Fibroblast of lung (primary cell): ENCODE measurements at places on chromosomes 4 and X. TPM values are rescaled to one million over a fixed set of nuclear protein-coding genes. Genes with fewer than 3 reads are reported as not detected.

RTL3 gene
- 0.38 and 0.40 TPM in 2 replicates for polyA plus RNA-seq

ALB gene
- polyA plus RNA-seq, result 0.03 TPM in 1 of 2 replicates, not detected in the other

KLF8 gene
- polyA plus RNA-seq, result 3.4 and 4.8 TPM in 2 replicates

CCKAR gene
- polyA plus RNA-seq, result 0.08 and 0.59 TPM in 2 replicates

BCORL1 gene
- polyA plus RNA-seq, result 1.1 and 1.3 TPM in 2 replicates

SPINK2 gene
- polyA plus RNA-seq, result not detected in 2 replicates

ASB9 gene
- 0.08 TPM in 1 of 2 replicates, not detected in the other for polyA plus RNA-seq

GATB gene
- 18.7 and 24.9 TPM in 2 replicates for polyA plus RNA-seq

TMEM31 gene
- 0.10 TPM in 1 of 2 replicates, not detected in the other for polyA plus RNA-seq

MAGED2 gene
- 205 and 312 TPM in 2 replicates for polyA plus RNA-seq

MMGT1 gene
- polyA plus RNA-seq, result 26.9 and 27.9 TPM in 2 replicates

SMPX gene
- not detected in 2 replicates for polyA plus RNA-seq

KCNIP4 gene
- not detected in 2 replicates for polyA plus RNA-seq

PCDH10 gene
- polyA plus RNA-seq, result 2.0 and 19.5 TPM in 2 replicates

CLDN22 gene
- not detected in 2 replicates for polyA plus RNA-seq

ZNF630 gene
- polyA plus RNA-seq, result 0.32 and 0.59 TPM in 2 replicates

HUWE1 gene
- polyA plus RNA-seq, result 52.8 and 73.3 TPM in 2 replicates

ARMCX4 gene
- polyA plus RNA-seq, result 3.0 and 3.4 TPM in 2 replicates

CCDC160 gene
- polyA plus RNA-seq, result 0.06 and 0.10 TPM in 2 replicates

IL2RG gene
- not detected in 2 replicates for polyA plus RNA-seq

FGD1 gene
- 4.3 and 7.5 TPM in 2 replicates for polyA plus RNA-seq

FAM47E gene
- polyA plus RNA-seq, result 0.03 and 0.12 TPM in 2 replicates

GNL3L gene
- polyA plus RNA-seq, result 29.3 and 29.6 TPM in 2 replicates
